ENCODE measurements at places on chromosomes 7 and 10.
A peak's percentile ranks its signal among the peaks of the same experiment; 100 is the strongest.

DNA sequence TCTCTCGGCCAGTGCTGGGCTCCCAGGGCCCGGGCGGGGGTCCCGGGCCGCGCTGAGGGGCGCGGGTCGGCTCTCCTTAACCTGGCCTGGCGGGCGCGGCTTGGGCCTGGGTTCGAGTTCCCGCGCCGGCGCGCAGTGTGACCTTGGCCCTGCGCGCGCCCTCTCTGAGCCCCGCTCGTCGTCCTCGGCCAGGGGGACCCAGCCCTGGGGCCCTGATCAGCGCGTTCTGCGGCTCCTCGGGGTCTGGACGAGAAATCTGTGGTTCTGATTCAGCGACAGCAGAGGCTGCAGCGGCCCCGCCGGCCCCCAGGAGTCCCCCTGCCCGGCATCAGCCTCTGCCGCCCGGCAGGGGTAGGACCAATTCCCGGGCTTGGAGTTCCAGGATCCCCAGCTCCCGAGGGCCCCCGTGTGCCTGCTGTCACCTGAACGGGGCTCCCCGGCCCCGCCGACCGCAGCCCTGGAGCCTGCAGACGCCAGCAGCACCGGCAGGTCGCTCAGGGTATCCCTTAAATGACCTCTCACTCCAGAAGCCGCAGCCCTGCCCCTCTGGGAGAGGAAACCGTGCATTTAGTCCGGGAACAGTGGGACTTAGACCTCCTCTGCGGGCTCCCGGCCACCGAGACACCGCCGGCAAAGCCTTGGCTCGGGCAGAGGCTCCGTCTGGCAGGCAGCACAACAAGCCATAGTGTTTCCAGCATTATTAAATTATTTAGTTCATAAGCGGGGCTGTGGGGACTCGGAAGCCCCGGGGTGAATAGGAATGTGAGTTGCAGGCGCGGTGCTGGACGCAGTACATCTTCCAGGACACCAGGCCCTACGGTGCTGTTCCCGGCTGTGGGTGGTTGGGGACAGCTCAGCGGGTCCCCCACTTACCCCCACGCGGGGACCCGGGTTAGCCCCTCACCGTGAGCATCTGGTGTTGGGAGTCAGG, 572 bp downstream of the CHST12 start:
- peak; percentile 44 for ATAC-seq

- no peak for ATAC-seq
These were observed 146.5 kb downstream of the NOC3L start for GRCh38 chr10:94216201-94216600.

- ATAC-seq = peak; percentile 76
These were observed 96.1 kb downstream of the SH3PXD2A start for GRCh38 chr10:103759100-103759781.

- peak; percentile 87 for ATAC-seq
These were observed 201.7 kb upstream of the PTN start for GRCh38 chr7:137545059-137545716.

GRCh38 chr10:29345144-29345909, 56.5 kb downstream of the LYZL1 start:
- ATAC-seq = no peak

GRCh38 chr7:115965236-115965635, 65.3 kb downstream of the TFEC start:
- no peak for ATAC-seq

- ATAC-seq = peak; percentile 89
These were observed 38.4 kb upstream of the PLXNA4 start for GRCh38 chr7:132614428-132615318.

DNA sequence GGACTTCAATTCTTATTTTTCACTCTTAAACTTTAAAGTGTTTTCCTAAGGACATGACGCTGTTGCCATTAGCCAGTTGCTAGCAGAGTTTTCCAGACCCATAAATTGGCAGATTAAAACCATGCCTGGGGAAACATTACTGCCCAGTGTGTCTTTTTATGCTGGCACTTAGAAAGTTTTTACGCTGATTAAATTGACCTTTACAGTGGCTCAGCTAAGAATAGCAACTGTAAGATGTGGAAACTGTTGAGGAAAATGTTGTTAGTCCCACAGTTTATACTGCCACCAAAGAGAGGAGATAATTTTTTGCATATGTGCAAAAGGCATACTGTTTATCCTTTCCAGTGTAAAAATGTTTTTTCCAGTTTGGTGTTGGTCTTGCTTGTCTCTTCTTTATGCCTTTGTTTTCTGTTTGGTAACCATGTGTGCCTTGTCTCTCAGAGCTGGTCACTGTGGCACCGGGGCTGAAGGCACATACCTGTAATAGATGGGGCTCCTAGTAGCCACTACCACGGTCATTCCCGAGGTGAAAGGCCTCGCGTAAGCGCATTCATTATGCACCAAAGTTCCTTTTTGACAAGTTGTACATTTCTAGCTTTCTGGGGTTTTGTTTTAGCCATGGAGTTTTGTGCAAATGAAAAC, 45.3 kb downstream of the CYP17A1 start:
- ATAC-seq = no peak

- ATAC-seq = no peak
These were observed 14.9 kb downstream of the OR9A2 start for GRCh38 chr7:143012001-143012400.

DNA sequence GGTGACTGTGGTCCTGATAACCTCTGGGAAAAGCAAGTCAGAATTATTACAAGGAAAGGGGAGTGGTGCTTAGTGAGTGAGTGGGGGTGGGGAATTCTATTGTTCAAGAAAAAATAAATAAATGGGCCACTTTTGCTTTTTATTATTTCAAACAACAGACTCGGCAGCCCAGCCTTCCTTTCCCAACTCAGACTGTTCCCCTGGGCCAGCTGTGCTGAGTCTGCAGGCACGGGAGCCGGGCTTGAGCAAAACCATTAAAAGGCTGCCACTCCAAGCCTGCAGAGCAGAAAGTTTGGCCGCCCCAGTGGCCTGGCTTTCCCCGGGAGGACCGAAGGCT, 90.0 kb downstream of the PLXNA4 start:
- no peak for ATAC-seq

GRCh38 chr7:34064519-34065158, 159.3 kb downstream of the BMPER start:
- ATAC-seq = no peak

- ATAC-seq = no peak
These were observed 92.1 kb downstream of the CABCOCO1 start for GRCh38 chr10:61754587-61755550.

DNA sequence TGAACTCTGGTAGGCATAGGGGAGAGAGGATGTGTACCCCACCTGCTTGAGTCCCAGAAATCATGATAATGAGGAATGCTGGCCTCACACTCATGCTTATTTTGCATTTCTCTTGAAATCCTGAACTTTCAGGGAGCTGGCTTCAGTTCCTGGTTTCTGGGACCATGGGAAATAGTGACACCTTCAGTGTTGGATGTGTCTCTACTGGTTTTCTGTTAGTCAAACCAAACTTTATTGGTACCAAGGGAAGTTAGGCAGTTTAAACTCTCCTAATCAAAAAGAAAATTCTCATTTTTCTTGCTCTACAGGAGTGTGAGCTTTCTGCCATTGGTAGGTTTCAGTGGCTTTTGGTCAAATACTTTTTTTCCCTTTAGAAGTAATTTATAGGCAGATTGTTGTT, 11.8 kb upstream of the PCGF5 start:
- no peak for ATAC-seq

DNA sequence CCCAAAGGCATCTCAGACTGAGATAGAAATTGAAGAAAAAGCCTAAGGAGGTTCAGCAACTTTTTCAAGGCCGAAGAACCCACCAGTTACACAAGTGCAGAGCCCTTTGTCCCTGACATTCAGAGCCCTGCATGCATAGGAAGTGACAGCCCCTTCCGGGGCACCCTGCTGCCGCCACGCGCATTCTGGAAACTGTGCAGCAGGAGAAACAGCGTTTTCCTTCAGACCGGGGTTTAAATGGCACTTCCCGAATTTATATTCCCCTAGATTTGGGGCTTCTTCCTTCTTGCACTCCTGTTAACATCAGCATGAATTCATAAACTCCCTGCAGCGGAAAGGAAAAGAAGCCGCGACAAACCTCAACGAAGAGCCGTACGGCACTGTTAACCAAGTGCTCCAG, 190.5 kb upstream of the C7orf33 start:
- no peak for ATAC-seq

DNA sequence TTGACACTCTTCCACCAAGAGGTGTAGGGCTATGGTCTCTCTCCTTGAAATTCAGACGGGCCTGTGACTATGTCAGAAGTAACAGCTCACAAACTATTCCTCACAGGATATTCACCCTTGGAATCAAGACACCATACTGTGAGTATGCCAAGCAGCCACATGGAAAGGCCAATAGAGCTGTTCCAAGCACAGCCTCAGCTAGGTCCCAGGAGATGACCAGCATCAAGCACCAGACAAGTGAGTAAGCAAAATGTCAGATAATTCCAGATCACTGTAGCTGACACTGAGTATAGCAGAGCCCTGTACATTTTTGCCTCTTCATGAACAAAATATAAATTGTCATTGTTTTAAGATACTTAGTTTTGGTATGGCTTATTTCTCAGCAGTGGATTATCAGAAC, 88.1 kb upstream of the KCND2 start:
- no peak for ATAC-seq

DNA sequence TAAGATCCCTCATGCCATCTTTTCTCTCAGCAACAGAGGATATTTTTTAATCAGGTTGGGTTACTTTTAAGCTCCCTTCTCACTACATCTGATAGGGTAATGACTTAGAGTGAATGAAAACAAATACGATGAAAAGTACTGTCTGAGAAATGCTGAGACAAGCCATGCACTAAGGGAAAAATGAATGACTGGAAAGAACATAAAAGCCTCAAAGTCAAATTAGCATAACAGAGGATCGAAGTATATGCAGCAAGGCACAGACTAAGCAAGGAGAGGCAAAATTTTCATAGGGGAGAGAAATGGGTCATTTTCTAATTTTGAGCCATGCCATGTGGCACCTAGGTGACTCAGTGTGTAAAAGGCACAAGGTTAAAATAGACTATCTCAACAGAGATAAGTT, 8.5 kb upstream of the POT1 start:
- no peak for ATAC-seq

- peak; percentile 14 for ATAC-seq
These were observed 49.0 kb upstream of the GTF2IRD1 start for GRCh38 chr7:74404741-74405140.

GRCh38 chr7:68031180-68031943, 1034.7 kb downstream of the TYW1 start:
- no peak for ATAC-seq

DNA sequence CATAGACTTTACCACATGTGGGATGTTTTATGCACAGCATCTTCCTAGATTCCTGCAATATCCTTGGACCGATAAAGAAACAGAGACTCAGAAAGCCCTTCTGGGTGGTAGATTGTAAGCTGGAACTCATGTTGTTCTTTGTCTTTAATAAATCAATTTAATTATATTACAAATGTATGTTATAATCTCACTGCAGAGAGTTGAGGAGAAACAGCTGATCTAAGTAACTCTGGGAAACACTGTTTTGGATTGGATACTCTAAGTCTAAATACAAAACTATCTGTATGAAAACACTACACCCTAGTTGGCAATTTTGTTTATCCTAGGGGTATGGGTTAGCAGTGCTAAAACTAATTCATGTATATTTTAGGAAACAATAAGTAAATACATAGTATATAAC, 1015.2 kb downstream of the XPNPEP1 start:
- ATAC-seq = no peak

GRCh38 chr10:132654708-132655661, 117.4 kb downstream of the INPP5A start:
- ATAC-seq = peak; percentile 91

- ATAC-seq = peak; percentile 16
These were observed 43.5 kb upstream of the CACUL1 start for GRCh38 chr10:118798231-118798662.

DNA sequence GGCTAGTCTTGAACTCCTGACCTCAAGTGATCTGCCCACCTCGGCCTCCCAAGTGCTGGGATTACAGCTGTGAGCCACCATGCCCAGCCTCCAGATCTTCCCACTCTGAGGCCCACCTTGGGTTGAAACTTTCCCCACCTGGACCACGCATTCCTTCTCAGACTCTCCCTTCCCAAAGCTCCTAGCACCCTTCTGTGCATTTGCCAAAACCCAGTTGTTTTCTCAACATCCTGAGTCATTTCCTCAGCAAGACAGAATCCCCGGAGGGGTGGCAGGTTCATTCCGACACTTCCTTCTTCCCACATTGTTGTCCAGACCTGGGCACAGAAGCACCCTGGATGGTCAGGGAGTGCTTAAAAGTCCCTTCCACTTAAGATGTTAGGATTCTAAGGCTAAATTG, 28.9 kb downstream of the BAG3 start:
- no peak for ATAC-seq

GRCh38 chr7:42046483-42046882, 190.5 kb downstream of the GLI3 start:
- no peak for ATAC-seq

- no peak for ATAC-seq
These were observed 27.1 kb downstream of the LRRC20 start for GRCh38 chr10:70355051-70356021.

GRCh38 chr10:83492004-83492403, 647.3 kb upstream of the GHITM start:
- ATAC-seq = no peak

DNA sequence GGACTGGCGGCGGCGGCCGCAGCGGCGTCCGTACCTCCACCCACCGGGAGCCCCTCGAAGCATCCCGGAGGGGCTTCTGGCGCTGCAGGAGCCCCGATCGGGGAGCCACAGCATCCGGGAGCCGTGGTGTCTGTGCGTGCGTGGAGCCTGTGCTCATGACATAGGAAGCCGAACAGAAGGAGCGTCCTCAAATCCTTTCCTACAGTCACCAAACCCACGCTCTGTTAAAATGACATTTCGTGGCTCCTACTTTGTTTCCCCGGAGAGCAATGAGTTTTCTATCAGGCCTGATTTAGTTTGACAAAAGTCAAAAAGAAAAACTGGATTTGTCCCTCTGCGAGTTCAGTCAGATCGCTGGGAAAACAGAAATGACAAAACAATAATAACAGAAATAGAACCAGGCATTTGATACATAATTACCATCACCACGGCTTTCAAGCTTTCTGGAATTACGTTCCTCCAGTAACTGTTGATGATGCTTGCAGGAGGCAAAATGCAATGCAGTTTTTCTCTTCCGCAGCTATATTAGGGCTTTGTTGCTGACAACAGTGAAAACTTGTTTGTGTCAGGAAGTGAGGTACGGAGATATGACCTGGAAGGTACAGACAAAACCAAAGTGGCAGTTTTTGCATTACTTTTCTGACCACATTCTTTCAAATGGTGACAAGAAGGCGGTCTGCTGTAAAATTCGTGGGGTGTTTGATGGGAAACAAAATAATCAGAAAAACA, 219.3 kb upstream of the MKLN1 start:
- no peak for ATAC-seq

- no peak for ATAC-seq
These were observed 90.9 kb downstream of the BAMBI start for GRCh38 chr10:28768227-28768626.

DNA sequence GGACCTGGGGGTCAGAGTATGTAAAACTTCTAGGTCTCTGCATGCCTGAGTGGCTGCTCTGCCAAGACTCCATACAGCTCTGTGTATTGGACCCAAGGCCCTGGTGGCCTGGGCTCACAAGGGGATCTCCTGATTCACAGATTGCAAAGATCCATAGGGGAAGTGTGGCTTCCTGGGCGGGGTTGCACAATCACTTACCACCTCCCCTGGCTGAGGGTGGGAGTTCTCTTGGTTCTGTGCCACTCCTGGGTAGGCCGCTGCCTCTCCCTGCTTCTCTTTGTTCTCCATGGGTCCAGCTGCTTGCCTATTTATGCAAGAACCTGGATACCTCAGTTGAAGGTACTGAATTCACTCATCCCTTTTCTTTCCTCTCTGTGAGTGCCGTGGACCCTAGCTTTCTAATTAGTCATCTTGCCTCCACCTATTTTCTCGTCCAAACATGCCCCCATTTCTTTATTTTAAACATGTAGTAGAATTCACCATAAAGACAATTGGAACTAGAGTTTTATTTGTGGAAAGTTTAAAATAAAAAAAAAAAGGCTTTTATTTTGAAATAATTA, 18.5 kb upstream of the AGR3 start:
- no peak for ATAC-seq

Data from motor neuron (in vitro differentiated cells).